LoVo (cell line): ENCODE measurements at places on chromosomes 3 and 15.

GRCh38 chr3:154025007-154025406, 96.2 kb upstream of the ARHGEF26 start:
- DNase-seq = no peak

DNA sequence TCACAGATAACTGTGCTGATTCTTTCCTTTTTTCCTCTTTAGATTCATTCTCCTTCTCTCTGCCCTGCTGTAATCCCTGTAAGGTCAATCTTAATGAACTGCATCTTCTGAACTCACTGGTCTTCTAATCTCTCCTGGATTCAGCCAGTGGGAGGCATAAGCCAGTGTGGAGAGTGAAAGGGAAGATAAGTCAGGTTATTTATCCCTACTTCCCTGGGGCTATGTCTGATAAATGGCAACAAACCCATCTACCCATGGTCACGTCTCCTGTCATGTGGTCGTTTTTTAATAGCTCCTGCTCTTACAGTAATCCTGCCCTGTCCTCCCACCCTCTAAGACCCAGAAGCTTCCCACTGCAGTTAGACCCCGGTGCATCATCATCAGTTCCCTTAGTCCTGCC, 199.6 kb upstream of the NAALADL2 start:
- DNase-seq = no peak

- DNase-seq = no peak
These were observed 29.1 kb upstream of the ELP6 start for GRCh38 chr3:47542471-47543173.

DNA sequence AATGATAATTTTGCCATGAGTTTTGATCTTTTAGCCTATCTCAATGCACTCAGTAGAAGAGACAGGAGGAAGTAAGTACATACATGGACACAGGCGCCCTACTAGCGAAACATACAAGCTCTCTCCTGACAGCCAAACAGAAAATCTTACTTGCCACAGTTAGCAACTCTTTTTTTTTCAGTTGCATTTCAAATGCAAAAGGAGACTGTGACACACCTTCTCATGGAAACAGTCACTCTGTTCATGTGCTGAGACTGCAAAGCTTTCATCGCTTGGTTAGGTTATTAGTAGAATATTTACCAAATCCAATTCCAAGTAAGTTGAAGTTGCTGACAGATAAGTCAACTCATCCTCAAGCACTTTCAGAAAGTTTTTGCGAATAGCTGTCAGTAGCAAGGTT, 223.3 kb downstream of the FOXP1 start:
- no peak for DNase-seq

DNA sequence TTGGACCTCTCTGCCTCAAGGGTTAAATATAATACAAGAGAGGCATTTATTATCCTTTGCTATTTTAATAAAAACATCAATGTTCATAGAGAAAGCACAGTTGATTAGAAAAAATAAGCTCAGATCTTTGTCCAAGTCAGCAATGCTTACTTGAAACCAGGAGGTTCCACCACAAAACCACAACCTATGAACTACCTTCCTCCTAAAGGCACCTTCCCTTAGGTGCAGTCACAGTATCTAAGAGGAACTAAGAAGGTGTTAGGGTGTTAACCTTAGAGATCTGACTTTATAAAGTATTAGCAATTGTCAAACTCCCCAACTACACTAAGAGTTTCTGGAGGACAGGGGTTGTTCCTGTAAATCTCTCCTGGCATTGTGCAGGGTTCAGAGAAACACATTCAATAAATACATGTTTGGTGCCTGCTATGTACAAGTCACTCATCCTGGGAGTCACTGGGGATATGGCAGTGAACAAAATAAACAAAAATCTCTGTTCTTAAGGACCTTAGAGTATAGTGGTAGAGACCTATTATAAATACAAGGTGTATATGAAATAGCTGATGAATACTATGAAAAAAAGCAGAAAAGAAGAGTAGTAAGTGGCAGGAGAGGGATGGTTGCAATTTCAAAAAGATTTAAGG, 208.6 kb downstream of the NFKBIZ start:
- DNase-seq = no peak

DNA sequence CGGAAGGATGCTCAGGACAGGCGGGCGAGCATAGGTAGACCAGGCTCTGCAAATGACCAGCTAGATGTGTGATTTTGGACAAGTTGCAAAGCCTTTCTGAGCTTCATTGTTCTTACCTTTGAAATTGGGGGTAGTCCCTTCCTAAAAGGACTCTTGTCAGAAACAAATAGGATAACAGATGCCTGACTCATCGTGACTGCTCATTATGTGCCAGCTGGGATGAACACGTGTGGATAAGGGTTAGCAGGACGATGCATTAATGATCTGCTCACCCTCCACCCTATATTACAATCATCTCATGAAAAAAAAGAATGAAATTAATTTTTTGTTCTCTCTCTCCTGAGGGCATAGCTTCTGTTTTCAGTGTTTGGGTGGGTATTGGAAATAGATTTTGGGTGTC, 223.4 kb downstream of the NR2F2 start:
- DNase-seq = no peak

DNA sequence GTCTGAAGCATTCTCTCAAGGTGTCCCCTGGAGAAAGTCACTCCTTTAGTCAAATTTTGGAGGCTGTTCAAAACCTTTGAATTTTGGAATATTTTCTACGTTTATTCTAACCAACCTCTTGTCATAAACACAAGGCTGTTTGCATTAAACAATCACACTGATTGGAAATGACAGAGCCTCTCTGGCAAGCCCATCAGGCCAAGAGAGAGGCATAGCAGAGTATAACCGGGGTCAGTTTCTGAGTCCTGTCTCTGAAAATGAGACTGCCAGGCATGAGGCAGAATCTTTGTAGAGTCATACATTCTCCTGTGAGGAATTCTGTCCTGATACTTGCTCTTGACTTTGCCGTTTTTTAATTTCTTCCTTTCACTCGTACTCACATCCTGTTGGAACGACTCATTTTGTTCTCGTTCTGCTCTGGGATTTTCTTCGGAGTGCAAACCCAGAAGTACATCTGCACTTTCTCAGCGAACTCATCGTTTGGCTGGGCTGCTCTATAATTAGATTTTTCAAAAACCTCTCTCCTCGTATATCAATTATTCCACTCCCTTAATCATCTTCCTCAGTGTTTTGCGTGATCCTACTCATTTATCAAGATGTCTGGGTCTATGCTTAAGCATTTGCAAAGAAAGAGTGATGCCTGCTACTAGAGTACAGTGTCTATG, 114.2 kb downstream of the AGBL1 start:
- no peak for DNase-seq

- no peak for DNase-seq
These were observed 112.7 kb upstream of the PRR23C start for GRCh38 chr3:139157161-139157932.

- peak; percentile 52 for DNase-seq
These were observed 183.3 kb upstream of the DCBLD2 start for GRCh38 chr3:99084826-99085225.

DNA sequence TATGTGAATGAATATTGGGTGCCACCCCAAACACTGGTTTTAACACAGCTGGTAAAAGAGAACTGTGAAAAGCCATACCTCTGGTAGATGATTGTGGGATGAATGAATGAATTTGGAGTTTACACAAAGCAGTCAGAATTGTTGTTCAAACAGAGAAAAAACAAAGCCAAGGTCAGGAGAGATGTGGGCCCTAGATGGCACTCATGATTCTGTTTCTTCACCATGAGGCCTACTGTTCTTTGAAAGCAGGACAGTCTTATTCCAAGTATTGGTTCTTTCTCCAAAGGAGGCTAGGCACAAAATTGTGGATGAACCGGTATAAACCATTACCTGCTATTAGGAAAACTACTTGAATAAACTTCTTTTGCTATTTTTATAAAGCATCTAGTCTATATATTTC, 97.6 kb downstream of the SAMMSON start:
- no peak for DNase-seq
